KBM-7 (cell line): ENCODE measurements at places on chromosomes 13 and 19.

DNA sequence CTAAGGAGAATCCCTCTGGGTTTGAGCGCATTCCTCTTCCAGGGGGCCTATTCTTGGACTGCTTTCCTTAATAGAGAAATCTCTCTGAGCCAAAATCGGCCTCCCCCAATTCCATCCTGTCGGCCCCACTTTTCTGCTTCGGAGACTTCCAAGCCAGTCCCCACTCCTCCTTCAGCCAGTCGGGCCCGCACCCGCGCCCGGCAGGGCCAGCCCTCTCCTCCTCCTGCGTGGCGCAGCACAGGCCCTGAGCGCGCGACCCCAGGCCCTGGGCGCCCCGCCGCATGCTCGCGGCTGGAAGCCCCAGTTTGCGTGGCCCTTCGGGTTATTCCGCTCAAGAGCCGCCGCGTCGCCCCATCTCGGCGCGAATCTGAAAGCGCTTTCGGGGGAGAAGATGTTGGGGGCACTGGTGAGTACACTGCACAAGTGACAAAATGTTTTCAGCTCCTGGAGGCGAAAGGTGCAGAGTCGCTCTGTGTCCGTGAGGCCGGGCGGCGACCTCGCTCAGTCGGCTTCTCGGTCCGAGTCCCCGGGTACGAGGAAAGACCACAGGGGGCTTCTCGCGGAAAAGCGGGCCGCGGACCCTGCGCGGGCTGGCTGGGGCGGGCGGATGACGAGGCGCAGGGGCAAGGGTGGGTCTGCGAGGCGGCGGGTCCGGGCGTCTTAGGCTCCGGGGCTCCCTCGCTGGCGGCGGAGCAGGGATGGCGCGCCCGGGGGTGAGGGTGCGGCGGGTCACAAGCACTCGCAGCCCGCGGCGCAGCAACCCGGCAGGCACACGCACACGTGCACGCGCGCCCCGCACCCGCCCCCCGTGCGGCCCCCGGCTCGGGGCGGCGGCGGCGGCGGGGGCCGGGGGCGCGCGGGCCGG is at the start of gene IL17D:
Gene IL17D, plus strand, starts transcription at position 785 of the 865 bp plus-strand sequence. CDS start 303 bp downstream, outside the sequence.
- DNase-seq: peak; percentile 57

- no peak for DNase-seq
Observed at GRCh38 chr13:28248080-28248479, 109.7 kb downstream of the PAN3 start.

DNA sequence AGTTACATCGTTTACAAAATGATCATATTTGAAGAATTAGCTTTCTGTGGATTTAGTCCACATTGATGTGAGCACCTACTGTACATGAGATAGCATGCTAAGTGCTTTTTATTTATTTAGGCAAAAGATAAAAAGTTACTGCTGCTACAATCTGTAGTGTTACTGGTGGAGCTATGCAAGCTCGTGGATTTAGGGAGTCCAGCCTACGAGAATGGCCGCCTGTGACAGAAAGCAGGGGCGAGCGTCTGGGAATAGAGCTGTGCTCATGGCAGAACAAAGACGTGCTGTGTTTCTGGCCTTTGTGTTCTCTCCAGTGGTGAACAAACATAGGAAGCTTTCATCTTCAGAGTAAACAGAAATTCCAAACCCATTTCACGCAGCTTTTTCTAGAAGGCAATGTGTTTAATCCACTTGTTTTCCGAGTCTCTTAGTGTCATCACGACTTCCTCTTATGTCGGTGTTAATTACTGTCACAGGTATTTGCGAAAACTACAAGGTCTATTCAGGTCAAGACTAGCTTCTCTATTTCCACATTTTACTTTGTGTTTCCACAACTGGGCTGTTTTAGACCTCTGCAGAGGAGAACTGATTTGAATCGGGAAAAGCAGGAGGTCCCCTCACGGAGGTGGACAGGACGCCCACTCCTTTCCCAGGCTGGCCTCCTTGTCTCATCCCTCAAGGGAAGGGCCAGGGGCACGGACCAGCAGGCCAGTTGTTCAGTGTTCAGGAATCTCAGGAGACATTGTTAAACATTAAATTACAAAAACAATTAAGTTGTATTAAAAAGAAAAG is 67.3 kb downstream of the ATP11A start:
- DNase-seq: peak; percentile 11

DNA sequence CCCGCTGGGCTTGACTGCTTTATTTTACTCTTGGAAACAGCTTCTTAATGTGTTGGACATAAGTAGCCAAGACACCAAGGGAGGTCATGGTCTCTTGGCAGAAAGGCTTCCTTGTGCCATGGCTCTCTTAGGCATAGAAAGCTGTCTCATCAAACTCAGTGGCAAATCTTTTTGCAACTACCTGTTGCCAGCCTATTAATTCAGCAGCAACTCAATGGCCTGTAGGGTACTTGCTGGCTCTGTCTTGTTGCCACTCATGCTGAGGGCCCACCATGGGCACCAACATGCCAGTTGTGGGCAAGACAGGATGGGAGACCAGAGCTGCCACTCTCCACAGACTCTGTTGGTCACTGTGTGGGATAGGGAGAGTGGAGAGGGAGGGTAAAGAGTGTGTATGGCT is 1209.4 kb downstream of the UQCRFS1 start:
- DNase-seq: no peak

DNA sequence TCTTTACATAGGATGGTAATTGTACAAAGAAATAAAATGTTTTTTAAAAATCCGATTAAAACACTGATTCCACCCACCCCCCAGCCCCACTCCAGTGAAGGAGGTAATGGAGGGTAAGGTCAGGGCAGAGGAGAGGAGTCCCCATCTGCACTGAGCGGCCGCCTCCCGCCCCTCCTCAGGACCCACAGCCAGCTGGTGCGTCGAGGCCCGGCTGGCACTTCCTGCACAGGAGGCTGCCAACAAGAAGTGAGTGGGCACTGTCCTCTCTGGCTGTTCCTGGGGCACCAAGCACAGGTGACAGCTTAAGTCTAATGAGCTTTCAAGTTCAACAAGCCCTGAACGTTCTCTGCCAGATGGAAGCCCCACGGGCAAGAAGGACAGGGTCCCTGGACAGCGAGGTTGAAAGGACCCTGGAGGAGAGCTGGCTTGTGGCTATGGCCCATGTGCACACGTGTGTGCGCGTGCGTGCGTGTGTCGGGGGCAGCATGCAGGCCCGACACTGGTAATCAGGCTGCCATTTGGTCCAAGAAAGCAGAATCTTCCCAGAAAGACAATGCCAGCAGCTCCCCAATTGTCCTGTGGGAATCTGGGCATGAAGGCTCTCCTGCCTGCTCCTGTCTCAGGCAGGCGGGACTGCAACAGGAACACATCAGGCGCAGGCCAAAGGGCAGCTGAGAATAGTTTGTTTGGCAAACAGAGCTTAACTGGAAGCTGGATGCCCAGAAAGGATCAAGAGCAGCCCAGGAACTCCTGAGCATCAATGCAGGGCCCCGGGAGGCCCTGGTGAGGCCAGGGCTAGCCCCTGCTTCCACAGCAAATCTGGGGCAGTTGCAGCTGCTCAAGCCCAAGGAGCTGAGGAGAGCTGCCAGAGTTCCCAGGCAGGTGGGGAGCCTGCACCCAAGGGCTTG is 15.1 kb upstream of the EPHX3 start:
- DNase-seq: no peak

DNA sequence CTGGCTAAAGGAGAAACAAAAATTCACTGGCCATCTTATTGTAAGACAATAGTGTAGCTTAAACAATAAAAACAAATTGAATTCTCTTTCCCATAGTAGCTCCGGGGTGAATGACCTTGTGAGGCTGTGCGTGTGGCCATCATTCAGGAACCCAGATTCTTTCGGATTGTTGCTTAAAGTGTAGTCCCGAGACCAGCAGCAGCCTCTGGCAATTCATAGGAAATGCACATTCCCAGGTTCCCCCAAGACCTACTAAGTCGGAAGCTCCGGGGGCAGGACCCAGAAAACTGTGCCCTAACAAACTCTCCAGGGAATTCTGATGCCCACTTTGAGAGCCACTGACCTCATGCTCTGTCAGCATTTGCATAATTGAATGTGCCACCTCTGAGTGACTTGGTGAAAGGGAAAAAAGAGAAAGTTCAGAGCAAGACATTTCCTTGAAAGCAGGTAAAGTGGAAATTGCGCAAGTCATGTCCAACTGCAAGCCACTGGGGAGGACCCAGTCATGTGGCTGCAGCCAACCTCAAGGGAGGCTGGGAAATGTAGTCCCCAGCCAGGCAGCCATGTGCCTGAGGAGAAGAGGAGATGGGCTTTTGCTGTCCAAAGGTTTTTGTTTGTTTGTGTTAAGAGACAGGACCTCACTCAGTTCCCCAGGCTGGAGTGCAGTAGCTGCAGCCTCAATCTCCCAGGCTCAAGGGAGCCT is 50.7 kb upstream of the PNMA8B start:
- peak; percentile 81 for DNase-seq

- DNase-seq: peak; percentile 8
Observed at GRCh38 chr13:24865163-24865953, 101.4 kb downstream of the RNF17 start.

- no peak for DNase-seq
Observed at GRCh38 chr19:48218997-48219396, 36.7 kb downstream of the CARD8 start.

DNA sequence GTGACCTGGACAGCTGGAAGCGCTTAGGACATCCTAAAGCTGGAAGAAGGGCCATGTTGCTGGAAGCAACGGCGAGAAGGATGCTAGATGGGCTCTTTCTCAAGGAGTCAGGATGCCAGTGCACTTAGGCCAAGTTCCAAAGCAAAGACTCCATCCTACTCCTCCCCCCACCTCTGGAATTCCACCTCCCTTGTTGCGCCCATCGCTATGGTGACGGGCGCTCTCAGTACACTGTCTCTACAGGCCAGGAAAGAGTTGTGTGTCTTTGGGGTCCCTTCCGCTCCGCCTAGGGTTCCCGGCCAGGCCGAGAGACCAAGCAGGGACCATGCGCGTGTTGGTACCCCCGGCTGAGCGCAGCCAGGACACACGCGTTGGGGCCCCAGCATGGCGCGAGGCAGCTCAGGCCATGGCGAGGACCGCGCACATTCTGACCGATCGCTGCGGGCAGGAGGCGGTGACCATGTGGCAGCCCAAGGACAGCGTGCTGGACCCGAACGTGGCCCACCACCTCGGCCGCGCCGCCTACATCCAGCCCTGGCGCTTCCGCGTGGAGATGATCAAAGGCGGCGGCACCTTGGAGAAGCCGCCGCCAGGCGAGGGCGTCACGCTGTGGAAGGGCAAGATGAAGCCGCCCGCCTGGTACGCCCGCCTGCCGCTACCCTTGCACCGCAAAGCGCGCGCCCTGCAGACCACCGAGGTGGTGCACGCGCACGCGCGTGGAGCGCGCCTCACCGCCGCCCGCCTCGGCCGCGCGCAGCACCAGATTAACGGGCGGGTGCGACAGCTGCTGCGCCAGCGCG is 31.0 kb upstream of the SLC1A6 start:
- no peak for DNase-seq

- DNase-seq: peak; percentile 91
Observed at GRCh38 chr13:27442071-27442647, 8.2 kb downstream of the MTIF3 start.

DNA sequence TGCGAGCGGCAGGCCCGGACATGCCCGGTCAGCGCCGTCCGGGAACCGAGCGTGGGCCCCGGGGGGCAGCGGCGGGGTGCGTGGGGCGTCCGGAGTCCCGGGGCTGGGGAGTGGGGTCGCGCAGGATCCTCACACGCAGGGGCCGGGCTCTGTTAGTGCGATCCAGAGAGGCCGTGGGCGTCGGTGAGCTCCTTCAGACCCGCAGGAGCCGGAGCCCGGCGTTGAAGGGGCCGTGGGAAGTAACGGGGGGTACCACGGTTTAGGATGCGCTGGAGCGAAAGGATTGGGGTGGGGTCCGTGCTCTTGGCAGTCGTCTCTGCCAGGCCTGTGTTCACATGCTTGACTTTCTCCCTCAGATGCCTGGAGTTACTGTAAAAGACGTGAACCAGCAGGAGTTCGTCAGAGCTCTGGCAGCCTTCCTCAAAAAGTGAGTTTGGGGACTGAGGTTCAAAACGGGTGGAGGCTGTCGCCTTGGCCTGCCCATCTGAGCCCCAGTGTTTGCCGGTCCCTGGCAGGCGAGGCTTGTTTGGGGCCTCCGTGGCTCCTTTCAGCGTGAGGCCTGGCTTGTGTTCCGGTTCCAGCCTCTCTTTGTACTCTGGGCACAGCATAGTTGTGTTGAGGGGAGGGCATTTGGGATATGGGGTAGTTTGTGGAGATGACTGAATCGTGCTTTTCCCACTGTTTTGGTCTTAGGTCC is 512 bp downstream of the RPS19 start:
- DNase-seq: peak; percentile 33

DNA sequence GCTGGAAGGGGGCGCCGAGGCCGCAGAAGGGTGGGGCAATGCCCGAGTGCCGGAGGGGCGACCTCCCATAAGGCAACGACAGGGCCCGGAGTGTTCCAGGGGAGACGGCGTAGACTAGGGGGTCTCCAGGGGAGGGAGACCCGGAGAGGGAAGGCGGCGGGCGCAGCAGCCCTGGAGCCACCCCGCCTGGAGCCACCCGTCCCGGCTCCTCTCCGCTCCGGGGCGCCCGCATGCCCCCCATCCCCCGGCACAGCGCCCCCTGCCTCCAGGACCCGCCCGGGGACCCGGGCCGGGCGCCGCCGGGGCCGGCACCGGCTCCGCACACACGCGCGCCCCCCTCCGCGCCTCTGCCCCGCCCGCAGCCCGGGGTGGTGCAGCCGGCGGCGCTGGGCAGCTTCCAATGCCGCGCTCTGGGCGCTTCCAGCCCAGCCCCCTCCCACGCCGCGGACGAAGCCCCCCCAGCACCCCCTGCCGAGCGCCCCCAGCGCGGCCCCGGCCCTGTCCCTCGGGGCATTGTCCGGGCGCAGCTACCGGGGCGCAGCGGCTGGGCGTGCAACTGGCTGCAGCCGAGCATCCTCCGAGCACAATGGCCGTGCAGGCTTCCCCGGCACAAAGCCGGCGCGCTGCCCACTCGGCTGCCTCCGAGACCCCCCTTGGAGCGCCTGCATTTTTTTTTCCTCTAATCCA is 519 bp downstream of the PTPRS start:
- DNase-seq: no peak

- no peak for DNase-seq
Observed at GRCh38 chr19:45514376-45515051, 7.2 kb downstream of the VASP start.

DNA sequence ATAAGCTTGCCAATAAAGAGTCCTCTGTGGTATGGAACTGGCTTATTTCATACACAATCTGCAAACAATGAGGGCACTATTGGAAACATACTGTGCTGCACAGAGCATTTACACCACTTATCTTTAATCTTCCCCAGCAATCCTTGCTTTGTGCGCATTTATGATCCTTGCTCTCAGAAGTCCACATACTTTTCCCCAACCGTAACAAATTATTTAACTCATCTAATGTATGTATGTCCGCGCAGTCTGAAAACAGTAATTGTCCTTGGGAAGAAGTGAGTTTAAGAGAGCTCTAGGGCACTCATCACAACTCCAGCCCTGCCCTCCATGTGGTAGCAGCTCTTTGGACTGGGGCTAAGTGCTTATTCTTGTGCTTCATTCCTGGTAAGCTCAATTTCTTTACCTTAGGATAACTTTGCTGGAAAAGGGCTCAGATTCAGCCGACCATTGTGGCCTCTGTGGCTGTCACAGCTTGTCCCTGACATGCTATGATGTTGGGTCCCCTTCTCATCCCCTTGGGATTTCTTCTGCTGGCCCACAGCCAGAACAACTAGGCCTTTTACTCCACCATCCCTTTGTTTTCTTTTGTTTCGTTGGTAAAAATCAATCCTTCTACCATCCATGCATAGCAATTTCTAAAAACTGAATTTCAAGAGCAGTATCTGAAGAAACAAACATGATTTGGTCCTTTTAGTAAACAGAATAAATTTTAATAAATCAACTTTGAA is 152.7 kb downstream of the TNFRSF19 start:
- DNase-seq: no peak
